ENCODE measurements at places on chromosomes 7 and 10.

DNA sequence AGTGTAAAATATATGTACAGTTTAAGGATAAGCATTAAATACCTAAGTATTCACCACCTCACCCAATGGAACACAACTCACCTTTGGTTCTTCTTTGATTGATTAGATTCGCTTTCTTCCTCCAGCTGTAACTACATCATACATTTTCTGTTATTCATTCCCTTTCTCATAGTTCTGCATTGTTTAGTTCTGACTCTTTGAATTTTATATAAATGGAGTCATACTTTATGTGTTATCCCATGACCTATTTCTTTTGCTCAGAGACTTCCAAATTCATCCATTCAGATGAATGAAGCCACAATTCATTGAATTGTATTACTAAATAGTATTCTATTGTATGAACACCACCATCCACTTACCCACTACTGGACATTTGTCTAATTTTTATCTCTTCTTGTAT lies 12.3 kb downstream of the THNSL1 start:
- DNase-seq = no peak

- no peak for DNase-seq
These were observed 31.2 kb downstream of the PRTFDC1 start for GRCh38 chr10:24920907-24921881.

- DNase-seq = no peak
These were observed 538.5 kb upstream of the MKI67 start for GRCh38 chr10:128664729-128665128.

DNA sequence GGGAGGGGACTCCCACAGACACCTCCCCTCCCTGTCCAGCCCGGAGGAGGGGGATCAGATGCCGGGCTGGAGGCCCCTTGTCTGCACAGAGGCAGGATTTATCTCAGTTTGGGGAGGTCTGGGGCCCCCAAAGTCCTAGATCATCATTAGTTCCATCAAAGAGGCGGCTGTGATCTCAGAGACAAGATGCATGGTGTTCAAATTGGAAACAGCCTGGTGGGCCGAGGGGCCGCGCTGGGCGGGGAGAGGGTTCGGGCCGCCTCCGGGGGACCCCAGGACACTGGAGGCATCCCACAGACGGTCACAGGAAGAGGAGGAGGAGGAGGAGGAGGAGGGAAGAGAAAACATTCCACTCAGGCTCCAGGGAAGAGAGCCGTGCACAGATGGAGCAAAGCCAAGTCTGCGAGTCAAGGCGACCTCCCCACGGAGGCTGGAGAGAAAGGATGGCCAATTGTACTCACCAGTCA lies 69.5 kb upstream of the CUX1 start:
- DNase-seq = no peak

GRCh38 chr7:149004405-149005370 lies 23.6 kb downstream of the PDIA4 start:
- DNase-seq = no peak

- no peak for DNase-seq
These were observed 158.7 kb upstream of the LANCL2 start for GRCh38 chr7:55206235-55207029.

- DNase-seq = no peak
These were observed 13.7 kb downstream of the PRPS1L1 start for GRCh38 chr7:18013936-18014335.

DNA sequence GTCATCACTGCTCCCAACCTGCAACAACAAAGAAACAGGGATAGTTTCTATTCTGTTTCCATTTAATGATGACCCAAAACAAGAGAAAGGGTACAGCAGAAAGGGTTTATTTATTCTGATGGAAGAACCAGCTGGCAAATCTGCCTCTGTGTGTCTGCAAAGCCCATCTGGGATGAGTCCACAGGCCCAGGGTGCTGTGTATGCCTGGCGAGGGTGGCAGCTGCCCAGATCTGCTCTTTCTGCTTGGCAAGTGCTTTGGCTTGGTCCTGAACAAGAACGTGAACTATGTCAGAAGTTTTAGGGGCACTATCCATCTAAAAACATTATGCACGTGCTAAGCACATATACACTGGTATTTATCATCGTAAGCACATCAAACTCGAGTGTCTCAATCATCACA lies 333.8 kb downstream of the CXCL12 start:
- no peak for DNase-seq

- DNase-seq = no peak
These were observed 142.8 kb downstream of the DNAJC1 start for GRCh38 chr10:21860718-21861117.

DNA sequence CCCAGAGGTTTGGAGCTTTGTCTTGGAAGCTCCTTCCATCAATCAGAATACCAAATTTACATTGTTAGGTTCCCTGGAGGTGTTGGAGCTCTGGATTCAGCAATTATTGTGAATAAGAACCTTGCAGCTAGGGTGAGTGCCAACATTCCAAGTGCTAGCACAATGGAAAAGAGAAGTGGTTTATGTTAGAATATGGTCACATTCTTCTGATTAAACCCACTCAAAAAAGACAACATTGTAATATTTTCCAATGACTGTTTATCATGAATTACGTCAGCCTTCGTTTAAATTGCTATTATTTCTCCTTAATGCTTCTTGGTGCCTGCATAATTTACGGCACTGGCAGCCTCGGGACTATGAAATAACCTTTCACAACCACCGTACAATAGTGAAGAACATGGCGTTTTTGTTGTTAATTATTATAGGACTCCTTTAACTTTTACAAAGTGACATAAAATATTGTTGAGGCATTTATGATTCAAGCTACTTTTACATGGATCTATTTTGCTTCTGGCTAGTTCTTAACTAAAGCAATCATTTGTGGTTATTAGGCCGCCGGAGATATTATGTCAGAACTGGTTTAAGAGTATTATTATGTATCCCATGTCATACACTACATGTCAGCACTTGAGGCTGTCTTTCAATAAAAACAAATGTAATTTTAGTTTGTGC lies 117.7 kb downstream of the ARID5B start:
- DNase-seq = no peak

DNA sequence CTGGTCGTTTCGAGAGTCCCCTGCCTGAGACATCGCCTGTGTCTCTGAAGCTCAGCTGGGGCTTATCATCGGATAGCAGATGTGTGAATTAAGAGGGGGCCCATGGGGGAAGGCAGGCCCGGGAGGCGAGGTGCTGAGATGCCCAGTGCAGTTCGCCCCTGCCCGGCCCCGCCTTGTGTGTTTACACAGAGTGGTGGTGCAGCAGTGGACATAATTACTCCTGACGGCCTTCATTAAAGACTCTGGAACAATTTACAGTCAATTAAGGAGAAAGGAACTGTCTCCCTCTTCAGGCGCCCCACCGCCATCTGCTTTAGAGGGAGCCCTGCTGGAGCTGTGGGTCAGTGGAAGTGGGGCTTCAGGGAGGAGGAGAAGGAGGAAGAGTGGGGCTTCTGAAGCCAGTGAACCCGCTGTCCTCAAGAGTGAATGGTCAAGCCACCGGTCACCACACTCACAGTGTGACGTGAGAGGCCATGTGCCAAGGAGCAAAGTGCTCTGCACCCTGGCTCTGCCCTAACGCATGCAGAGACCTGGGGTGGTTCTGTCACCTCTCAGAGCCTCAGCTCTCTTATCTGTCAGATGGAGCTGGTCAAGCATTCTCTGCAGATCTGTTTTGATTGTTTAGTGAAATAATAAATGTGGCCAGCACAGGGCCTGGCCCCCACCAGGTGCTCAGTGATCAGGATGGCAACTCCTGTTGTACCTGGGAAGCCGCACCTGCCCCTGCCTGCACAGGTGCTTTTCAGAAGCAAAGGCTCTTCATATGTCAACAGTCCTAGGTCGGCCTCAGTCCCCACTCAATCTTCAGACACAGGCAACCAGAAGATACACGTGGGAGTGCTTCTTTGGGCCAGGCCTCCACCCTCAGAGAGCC lies 65.6 kb downstream of the CDH23 start:
- no peak for DNase-seq

DNA sequence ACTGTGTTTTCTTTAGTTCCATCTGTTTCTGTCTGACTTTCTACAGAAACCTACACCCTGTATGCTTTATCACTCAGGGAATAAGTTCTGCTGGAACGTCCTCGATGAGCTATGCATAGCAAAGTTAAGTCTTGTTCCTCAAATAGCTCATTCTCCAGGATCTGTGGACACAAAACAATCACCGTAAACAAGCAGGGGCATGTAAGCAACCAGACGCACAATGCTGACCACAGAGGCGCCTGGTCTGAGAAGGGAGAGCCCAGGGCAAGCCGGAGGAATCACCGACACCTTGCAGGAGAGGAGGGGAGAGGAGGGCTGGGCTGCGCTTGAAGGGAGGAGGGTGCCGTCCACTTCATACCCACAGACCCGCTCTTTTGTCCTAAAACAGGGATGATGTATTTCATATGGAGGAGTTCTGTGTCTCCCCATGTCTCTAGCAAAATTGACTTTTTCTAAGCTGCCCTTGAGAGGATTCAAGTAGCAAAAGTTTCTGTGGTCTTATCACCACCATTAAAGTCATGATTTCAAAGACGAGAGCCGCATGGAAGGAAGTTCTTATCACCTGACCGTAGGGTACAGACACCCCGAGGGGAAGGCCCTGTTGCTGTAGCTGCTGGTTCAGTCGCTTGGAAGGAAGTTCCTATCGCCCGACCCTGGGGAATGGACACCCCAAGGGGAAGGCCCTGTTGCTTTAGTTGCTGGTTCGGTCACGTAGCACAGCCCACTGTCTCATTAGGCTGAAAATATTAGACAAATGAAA lies 14.3 kb downstream of the CALML3 start:
- no peak for DNase-seq

DNA sequence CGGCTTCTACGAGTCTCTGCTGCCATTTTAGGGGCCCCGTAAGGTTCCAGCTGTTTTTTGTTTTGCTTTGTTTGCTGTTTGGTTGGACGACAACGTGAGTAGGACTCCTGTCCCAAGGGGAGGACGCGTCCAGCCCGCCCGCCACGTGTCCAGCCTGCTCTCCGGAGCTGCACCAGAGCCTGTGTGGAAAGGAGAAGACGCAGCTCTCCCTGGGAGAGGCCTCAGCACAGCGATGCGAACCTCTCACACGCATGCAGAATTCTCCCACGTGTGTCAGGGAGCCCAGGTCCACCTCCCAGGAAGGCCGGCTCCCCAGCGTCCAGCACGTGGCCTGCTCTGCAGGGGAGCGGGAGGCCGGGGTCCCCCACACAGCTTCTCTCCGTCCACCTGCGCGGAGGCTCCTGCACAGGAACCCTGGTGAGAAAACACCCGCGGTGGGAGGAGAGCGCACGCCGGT lies 36.4 kb upstream of the DNAJB6 start:
- DNase-seq = no peak

DNA sequence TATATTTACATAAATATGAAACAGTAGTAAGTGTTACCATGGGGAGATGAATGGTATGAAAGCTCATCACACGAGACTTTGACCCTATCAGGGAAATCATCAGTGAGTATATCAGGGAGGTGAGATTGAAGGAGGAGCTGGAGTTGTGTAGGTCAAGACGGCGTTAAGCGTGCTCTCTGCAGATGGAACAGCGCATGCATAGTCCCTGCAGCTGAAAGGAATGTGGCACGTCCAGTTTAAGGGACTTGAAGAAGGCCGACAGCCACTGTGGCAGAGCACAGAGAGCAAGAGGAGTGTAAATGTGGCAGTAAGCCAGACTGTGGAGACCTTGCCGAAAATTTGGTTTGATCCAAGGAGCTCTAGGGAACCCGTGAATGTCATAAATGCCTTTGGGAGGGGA lies 38.9 kb downstream of the POU6F2 start:
- no peak for DNase-seq

- no peak for DNase-seq
These were observed 139.2 kb upstream of the PTER start for GRCh38 chr10:16297642-16298041.

DNA sequence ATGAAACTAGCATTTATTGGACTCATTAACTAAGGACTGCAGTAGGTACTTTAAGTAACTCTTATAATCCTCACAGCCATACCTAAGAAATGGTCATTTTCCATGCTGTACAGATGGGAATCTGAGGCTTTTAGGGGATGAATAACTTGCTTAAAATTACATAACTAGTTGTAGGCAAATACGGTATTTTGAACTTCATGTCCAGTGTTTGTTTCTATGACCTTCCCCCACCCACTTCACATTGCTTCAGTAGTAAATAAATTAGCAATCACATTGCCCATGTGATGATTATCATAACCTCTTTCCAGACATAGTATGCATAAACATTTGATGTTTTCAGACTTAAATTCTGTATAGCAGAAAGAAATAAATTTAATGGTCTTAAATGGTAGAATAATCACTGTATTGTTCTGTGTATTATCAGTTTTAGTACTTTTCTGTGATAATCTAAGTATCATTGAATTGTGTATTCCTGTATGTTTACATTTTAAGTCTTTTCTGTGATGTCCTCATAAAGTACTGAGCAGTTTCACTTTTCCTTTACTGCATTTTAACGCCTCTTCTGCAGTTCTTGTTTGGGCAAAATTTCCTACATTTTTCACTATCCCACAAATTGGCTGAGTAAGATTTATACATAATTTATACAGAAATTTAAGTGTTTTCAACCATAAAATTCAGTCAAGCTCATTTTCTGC lies 48.3 kb downstream of the ANKIB1 start:
- no peak for DNase-seq

DNA sequence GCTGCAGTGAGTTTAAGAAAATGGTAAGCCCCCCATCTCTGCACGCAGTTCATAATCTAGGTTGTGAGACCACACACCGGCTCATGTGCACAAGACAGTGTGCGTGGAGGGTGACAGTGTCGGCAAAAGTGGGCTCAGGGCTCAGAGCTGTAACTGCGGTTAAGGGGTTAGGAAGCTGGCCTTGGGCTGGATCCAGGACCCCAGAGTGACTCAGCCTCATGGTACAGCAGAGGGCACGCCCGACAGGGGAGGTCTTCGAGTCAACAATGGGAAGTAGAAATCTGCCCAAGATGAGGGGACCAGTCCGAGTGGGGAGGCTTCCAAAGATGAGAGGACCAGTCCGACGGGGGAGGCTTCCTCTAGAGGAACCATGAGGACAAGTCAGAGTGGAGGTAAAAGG lies 437.7 kb downstream of the DNAJB6 start:
- no peak for DNase-seq

DNA sequence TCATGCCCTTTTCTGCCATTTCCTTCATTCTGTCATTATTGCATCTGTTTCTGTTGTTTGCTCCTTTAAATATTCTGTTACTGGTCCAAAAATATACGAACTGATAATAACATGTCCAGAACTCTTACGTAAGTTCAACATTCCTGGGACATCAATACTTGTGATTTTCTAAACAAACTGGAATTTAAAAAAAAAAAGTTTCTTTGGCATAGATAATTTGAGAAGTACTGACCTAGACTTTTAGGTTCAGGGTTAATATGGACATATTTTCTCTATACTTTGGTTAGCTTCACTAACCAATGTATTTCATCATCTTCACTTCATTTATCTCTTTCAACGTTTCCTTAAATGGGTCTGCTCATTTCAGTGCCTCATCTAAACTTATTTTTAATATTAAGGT lies 147.3 kb downstream of the JMJD1C start:
- DNase-seq = no peak
